Lower lobe of right lung (tissue), 2 donors: ENCODE measurements at places on chromosomes 3 and 15. TPM values are rescaled to one million over a fixed set of nuclear protein-coding genes. Genes with fewer than 3 reads are reported as not detected.

The SPTSSB gene
- not detected for total RNA-seq

The MAGEL2 gene
- total RNA-seq: 0.12 TPM

DNA sequence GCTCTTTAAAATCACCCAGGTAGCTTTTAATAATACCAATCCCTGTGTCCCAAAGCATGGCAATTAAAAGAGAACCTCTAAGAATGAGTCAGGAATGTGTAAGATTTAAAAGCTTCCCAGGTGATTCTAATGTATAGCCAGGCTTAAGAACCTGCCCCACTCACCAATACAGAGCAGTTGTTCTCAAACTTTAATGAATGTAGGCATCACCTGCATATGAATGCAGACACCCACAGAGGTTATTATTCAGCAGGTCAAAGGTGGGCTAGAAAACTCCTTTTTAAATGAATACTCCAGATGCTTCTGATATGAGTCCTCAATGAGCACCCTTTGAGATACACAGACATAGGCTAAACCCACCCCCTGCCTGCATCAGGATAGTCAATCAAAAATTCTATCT, 298.1 kb upstream of the KCNMB2 start:
- no peak for DNase-seq
- H3K4me3 ChIP-seq: no peak overlapping the region
- H3K4me1 ChIP-seq: no peaks in the 10 kb centered on the region
- H3K36me3 ChIP-seq: no peaks in the 10 kb centered on the region

The VIPR1 gene
- total RNA-seq: 212 TPM

The CLDN16 gene
- 0.74 TPM for total RNA-seq

The SLC35A5 gene
- 37.4 TPM for total RNA-seq

DNA sequence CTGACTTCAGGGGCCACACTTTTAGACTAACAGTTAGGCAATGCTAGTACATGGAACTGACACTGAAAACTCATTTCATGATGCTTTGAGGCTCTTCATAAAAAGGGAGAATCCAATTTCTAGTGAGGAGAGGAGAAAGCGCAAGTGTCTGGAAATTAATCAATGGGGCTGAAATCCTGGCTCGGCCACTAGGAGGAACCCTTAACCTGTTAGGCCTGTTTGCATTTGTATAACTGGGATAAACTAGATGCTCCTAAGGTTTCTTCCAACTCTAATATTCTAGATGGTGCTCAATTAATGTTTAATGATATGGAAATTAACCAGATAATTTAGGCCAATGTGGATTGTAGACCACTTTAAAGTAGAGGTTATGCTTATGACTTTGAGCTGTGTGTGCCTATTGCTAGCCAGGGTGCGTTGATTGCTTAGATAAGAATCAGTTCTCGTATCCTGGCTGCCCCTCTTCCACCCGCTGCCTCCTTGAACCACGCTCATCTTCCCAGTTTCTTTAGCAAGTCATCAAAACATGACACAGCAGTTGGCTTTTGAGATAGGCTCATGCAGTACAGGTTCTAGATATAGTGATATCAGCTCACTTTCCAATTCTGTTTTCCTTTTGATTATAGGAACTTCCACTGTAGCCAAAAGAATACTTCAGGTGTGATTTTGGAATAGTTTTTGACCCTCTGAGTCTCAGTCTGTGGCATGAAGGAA, 16.8 kb upstream of the CRBN start:
- H3K27me3 ChIP-seq: no peaks in the 10 kb centered on the region
- no peak for DNase-seq
- H3K27ac ChIP-seq: no peak overlapping the region
- no peaks in the 10 kb centered on the region for H3K36me3 ChIP-seq
- H3K4me3 ChIP-seq: no peak overlapping the region

The FAM81A gene
- 1.8 TPM for total RNA-seq

The TLR9 gene
- 1.0 TPM for total RNA-seq

The SEMA3B gene
- total RNA-seq: 77.6 TPM

The CYP8B1 gene
- total RNA-seq: not detected

- H3K4me1 ChIP-seq: peaks cover 33% of the 10 kb centered on the region
- no peak for DNase-seq
- no peaks in the 10 kb centered on the region for H3K27me3 ChIP-seq
- no peak overlapping the region for H3K27ac ChIP-seq
- no peak overlapping the region for H3K4me3 ChIP-seq
- H3K36me3 ChIP-seq: no peaks in the 10 kb centered on the region
These were observed 54.6 kb downstream of the CCR3 start for GRCh38 chr3:46296826-46297225.

The CPN2 gene
- total RNA-seq: not detected

GRCh38 chr15:70569714-70570231, 193.6 kb downstream of the UACA start:
- no peak overlapping the region for H3K4me3 ChIP-seq
- no peaks in the 10 kb centered on the region for H3K4me1 ChIP-seq
- no peak overlapping the region for H3K27ac ChIP-seq
- no peaks in the 10 kb centered on the region for H3K36me3 ChIP-seq

DNA sequence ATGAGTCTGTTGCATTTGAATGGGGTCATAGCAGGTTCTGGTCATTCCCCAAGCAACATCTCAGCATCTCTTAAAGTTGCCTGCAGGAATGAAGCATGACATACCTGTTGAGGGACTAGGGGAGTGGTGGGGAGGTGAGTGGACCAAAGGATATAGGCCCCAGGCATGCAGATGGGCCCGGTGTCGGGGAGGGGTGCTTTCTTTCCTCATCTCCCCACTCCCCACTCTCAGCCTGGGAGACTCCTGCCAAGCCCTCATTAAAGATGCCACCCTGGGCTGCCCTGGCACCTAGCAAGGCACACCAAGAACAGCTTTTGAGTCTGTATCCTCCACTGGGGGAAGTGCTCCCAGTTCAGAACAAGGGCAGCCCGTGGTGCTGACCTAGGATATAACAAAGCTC, 54.2 kb downstream of the GRIP2 start:
- no peaks in the 10 kb centered on the region for H3K27me3 ChIP-seq
- H3K27ac ChIP-seq: no peak overlapping the region
- no peak overlapping the region for H3K4me3 ChIP-seq
- peaks cover 84% of the 10 kb centered on the region for H3K36me3 ChIP-seq
- peaks cover 19% of the 10 kb centered on the region for H3K4me1 ChIP-seq

GRCh38 chr3:189967254-189967865, 153.3 kb downstream of the P3H2 start:
- H3K27me3 ChIP-seq: no peaks in the 10 kb centered on the region
- H3K4me3 ChIP-seq: no peak overlapping the region
- no peak for DNase-seq
- H3K36me3 ChIP-seq: peaks cover 3% of the 10 kb centered on the region
